D721Med (cell line): ENCODE measurements at places on chromosomes 6 and 20.

DNA sequence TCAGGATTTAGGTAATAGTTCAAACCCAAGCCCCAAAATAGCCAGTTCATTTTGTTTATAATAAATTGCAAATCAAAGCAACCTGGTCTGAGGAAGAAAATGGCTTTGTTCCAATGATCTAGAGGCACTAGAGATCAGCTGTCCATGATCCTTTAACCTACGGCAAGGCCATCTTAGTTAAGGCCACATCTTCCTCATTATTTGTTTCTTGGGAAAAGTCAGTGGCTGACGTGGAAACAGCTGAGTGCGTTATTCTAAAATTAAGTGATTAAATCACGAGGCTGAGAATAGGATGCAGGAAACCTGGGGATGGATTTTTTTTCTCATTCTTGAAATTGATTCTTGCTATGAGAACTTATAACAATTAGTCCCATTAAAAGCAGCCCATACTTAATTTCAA lies 10.1 kb upstream of the TENT5A start:
- DNase-seq, result no peak

GRCh38 chr6:29814379-29815117 lies 13.1 kb upstream of the HLA-G start:
- no peak for DNase-seq

GRCh38 chr6:33018904-33019303 lies 9.5 kb upstream of the HLA-DOA start:
- DNase-seq, result no peak

GRCh38 chr6:15507746-15508145 lies 155.1 kb downstream of the DTNBP1 start:
- DNase-seq, result no peak

GRCh38 chr6:85494547-85495536 lies 45.0 kb downstream of the NT5E start:
- no peak for DNase-seq

DNA sequence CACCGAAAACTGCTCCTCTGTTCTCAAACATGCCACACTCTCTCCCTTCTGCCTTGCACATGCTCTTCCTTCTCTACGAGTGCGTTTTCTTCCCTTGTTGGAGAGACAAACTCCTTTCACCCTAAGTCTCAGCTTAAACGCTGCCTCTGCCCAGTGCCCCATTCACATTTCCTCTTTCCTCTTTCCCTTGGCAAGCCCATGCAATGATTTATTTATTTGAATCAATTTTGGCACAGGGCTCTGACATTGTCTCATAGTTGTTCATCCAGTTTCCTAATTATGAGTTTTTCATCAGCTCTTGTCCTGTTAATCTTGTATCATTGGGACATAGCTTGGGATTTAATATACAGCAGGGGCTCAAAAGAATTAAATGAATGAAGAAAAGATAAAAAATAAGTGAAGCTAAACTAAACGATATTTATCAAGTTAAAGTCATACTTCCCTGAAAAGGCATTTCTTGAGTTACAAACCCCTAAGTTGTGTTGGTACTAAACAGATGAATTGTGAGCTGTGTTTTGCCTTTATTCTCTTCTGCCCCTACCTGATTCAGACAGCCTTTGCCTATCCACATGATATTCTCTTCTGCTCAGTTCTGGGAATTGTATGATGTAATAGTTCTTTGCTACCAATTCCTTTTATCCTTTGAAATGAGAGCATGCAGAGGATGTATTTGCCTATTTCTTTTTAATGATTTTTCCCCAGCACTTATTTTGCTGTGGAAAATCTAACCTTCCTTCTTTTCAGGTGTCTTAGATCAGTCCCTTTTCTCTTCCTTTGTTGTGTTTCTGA lies 704.4 kb downstream of the UTRN start:
- DNase-seq, result no peak

- no peak for DNase-seq
Measured at GRCh38 chr6:27517238-27517637, 44.3 kb upstream of the ZNF184 start.

GRCh38 chr20:29306390-29307072 lies 1950.9 kb upstream of the DEFB115 start:
- DNase-seq, result no peak

GRCh38 chr6:48069280-48069679 lies 41.7 kb downstream of the PTCHD4 start:
- DNase-seq, result no peak

DNA sequence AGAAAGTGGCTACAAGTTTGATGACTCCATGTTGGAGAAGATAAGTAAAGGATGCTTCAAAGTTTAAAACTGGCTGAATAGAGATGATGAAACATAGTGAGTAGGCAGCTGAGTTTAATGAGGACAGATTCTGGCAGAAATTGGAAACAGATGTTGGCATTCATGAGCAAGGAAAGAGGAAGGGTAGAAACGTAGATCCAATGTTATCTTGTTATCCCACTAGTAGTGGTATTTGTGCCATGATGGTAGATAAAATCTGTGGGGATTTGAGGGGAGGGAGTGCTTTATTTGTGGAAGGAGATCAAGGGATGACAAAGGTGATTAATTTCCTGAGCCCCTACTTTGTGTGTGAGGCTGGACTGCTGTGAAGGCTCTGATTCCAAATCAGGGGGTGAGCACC lies 69.5 kb downstream of the MRAP2 start:
- DNase-seq, result no peak

GRCh38 chr6:148044261-148044751 lies 298.3 kb upstream of the SASH1 start:
- no peak for DNase-seq

DNA sequence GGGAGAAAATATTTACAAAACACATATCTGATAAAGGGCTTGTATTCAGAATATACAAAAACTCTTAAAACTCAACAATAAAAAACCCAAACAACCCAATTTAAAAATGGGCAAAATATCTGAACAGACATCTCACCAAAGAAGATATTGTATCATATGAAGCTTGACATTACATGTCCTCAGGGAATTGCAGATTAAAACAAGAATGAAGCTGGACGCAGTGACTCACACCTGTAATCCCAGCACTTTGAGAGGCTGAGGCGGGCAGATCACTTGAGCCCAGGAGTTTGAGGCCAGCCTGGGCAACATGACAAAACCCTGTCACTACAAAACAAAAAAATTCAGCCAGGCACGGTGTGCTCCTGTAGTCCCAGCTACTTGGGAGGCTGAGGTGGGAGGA lies 135.4 kb upstream of the AKIRIN2 start:
- no peak for DNase-seq

GRCh38 chr6:90695316-90695715 lies 108.4 kb upstream of the MAP3K7 start:
- DNase-seq, result no peak
